ENCODE measurements at places on chromosomes 16 and 17.

GRCh38 chr17:76642994-76643393 lies 563 bp downstream of the ST6GALNAC1 start:
- no peak for DNase-seq

GRCh38 chr17:78717431-78717980 lies 64.6 kb downstream of the CYTH1 start:
- DNase-seq, result peak; percentile 34

DNA sequence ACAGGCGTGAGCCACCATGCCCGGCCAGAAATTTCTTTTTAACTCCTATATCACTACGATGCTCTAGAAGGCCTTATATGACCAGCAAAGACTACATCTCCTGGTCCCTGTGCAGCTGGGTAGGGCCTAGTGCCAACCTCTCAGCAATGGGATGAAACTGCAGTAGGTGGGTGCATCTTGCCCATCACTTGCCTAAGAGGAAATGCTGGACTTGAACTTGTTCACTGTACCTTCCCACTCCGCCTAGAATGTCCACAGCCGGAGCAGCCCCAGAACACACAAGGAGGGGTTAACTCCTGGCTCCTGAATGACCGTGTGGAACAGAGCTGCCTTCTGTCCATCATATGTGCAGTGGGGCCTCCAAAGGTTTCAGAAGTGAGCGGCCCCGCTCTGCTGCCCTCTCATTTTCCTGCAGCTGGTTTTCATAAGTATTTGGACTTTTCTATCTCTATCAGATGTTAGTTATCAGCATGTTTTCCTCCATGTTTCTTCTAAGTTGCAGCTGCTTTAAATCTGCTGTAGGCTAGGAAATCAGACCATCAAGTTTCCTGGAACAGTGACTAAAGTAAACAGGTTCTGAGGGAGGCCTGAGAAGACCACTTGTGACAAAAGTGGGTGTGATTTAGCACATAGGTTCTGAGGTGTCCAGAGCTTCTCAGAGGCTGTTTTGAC lies 52.5 kb downstream of the WSB1 start:
- DNase-seq, result no peak

DNA sequence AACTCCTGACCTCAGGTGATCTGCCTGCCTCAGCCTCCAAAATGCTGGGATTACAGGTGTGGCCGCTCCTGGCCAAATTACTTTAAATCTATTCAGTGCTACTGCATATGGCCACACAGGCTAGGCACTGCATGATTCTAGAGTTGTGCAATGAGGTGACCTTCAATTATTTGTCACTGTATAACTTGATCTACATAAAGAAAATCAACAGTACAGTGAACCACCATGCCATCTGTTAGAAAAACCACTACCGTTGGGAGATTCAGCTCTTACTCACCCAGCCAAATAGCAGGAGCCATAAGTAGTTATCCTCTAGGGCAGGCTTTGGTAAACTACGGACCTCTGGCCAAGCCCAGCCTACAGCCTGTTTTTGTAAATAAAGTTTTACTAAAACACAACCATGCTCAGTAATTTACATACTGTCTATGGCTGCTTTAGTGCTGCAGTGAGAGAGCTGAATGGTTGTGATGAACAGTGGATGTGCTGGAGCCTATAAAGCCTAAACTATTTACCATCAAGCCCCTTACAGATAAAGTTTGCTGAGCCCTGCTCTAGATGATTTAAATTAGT lies 40.7 kb upstream of the TANC2 start:
- no peak for DNase-seq

- DNase-seq, result no peak
Measured at GRCh38 chr16:17481736-17482135, 11.0 kb upstream of the XYLT1 start.
